ENCODE measurements at places on chromosomes 5 and 9.

DNA sequence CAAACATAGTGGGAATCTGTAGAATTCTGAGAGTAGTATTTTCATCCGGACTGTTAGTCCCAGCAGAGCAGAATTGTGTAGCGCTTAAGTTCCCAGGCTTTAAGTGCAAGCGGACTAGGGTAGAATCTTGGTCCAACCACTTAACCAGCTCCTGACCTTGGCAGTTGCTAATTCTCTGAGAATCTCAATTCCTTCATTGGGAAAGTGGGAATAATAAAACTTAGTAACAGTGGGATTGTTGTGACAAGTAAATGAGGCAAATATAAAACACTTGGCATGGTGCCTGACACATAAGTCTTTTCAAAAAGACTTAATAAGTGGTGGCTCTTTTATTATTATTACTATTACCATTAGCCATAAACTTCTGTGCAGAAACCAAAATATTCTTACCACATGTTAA is 8.4 kb upstream of the SLC1A3 start:
- no peak for DNase-seq

GRCh38 chr5:122741681-122742080 is 33.2 kb upstream of the SNX2 start:
- no peak for DNase-seq

GRCh38 chr5:36904677-36905076 is 28.1 kb downstream of the NIPBL start:
- no peak for DNase-seq

DNA sequence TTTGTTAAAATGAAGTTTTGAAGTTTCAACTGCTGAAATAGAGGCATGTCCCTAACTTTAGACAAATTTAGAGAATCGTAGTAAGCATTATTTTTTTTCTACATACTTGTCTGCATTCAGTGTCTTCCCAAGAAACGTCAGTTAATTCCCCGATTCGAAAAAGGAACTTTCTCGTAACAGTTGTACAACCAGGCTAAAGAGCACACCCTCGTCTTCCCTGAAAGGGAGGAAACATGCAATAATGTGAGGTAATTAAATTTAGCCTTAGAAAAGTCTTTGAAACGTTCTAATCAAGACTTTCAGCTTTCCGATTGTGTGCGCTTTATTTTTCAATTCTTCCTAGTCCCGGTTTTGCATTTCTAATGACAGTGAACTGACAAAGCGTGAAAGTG is 374 bp upstream of the SLC1A3 start:
- DNase-seq: no peak

DNA sequence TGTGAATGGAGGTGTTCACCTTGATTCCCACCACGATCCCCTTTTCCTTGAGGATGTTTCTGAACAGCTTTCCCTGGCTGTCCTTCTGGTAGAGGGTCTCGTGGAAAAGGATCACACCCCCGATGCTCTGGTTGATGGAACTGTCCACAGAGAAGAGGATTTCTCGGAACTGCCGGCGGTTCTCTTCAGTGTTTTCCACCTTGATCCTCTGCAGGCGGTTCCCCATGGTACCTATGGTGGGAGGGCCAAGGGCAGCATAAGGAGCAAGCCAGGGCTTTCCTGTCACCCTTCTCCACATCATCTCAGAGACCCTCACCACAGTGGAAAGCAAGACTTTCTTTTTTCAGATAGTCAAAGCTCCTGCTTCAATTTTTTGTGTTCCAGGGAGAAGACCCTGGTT is 5.8 kb downstream of the ALDOB start:
- no peak for DNase-seq

- DNase-seq: no peak
These were observed 58.0 kb downstream of the LOX start for GRCh38 chr5:122019919-122020590.

GRCh38 chr5:58317009-58317408 is 142.9 kb downstream of the PLK2 start:
- DNase-seq: no peak

DNA sequence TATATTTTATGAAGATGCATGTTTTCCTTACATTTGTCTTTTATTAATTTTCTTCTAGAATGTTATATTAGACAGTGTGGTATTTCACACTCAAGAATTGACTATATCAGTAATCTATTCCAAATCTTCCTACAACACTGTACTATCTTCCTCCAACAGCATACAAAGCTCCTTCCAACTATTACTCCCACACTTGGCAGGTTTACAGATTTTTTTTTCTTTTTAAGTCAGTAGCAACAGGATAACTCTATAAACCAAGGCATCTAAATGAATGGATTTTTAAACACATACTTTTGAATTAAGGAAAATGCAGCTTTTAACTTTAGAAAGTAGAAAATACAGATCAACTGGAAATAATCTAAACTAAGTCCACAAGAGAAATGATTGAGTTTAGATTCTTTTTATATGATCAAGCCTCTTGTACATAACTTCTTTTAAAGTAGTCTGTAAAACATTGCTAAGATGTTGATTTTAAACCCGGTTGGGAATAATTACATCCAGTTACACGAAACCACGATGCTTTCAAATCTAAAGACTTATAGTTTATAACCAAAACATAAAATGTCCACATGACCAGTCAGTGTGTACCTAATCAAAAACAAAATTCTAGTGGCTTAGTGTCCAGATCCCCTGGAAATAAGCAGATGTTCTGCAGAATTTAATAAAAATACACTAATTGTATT is 281.6 kb downstream of the ADAMTS6 start:
- DNase-seq: peak; percentile 42

DNA sequence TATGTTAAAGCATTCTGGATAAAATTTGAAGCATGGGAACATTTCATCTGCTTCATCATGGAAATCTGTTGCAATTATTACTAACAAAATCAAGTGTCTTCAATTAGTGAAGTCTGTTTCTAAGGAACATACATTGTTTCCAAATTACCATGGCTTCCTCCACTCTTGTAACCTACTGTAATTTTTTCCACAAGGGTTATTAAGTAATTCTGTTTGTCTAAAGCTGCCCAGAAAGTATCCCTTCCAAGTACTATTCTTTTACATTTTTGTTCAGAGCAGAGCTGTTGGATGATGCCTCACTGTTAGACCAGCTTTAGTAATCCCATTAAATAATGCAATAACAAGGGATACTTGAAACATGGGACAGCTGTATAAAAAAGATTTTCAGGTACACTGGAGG is 483.5 kb upstream of the CD180 start:
- no peak for DNase-seq

DNA sequence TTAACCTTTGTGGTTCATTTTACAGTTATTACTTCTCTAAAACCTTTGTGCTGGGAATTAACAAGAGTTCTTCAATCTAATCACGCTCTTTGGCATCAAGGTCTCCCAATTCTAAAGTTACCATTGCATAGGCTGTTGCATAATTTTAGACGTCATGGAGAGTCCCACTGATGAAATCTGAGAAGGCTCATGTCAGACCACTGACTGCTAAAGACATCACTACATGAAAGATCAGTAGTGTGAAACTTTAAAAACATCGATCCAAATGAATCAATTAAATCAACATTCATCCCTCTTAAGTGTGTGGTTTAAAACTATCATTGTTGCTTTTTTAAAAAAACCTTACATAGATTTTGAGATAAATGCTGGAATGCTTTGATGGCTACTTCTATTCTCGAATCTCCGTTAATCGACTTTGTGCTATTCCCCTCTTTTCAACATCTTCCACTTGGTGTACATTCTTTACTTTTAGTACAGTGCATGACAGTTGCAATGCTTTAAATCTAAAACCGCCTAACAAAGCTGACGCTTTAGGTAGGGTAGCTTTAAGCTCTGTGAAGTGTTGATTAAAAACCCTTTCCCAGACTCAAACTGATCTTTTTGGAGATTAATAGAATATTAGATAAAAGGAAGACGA is 33.6 kb downstream of the NR2F1 start:
- no peak for DNase-seq

DNA sequence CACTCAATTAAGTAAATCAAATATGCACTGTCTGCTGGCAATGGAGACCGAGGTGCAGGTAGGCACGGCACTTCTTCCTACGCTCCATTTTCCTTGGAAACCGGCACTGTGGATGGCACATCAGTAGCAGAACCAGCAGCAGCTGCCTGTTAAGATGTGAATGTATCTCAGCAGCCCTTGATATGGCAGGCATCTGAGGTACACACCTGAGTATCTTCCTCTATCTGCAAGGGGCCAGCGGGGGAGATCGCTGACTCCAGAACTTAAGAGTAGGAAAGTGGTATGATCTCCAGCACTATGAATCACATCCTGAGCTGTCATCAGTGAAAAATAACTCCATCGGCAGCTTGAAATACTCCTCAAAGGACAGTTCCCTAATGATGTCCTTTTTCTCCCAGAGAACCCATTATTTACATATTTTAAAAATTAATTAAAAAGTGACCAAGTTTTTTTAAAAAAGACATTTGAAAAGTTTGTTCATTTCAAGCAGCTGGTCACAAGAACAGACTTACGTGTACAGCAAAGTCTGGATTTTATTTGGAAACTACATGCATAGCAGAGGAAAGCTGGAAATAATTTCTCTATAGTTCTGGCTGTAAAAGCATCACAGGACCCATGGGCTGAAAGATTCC is 97.1 kb downstream of the ADAMTS12 start:
- peak; percentile 33 for DNase-seq

- DNase-seq: no peak
These were observed 1783.7 kb upstream of the CDH9 start for GRCh38 chr5:28822071-28822470.

DNA sequence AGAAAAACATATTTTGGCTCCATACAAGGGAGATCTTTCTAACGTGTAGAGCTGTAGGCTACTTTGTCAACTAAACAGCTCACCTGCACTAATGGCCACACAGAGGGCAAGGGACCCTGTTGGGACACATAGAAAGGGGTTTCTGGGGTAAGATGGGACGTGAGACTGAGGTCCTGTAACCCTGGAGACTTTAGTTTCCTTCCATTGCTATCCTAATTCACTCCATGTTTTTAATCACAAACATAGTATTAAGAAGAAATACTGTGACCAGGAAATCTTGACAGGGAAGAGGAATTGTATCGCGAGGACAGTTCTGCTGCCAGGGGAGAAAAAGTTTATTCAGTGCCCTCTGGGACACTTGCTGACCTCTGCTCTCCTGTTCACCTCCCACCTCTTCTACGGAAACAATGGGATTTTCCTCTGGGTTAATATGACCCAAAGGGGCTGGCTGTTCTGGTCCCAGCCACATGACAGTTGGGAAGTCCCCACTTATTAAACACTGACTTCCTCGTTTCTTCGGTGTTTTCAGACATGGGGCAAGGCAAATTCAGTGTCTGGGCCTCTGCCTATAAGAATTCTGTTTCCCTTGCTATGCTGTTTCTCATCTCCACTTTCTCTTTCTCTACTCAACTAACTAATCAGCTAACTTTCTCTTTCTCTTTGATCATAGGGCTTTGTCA is 106.9 kb upstream of the SEMA6A start:
- no peak for DNase-seq

DNA sequence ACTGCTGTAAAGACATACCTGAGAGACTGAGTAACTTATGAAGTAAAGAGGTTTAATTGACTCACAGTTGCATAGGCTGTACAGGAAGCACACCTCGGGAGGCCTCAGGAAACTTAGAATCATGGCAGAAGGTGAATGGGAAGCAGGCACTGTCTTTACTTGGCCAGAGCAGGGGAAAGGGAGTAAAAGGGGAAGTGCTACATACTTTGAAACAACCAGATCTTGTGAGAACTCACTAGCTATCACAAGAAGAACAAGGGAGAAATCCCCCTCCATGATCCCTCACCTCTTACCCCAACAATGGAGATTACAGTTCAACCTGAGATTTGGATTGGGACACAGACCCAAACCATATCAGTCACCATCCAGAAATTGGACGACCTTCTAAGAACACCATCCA is 1285.8 kb upstream of the CDH9 start:
- DNase-seq: no peak

- DNase-seq: no peak
These were observed 466 bp downstream of the SMC2 start for GRCh38 chr9:104094534-104095015.

DNA sequence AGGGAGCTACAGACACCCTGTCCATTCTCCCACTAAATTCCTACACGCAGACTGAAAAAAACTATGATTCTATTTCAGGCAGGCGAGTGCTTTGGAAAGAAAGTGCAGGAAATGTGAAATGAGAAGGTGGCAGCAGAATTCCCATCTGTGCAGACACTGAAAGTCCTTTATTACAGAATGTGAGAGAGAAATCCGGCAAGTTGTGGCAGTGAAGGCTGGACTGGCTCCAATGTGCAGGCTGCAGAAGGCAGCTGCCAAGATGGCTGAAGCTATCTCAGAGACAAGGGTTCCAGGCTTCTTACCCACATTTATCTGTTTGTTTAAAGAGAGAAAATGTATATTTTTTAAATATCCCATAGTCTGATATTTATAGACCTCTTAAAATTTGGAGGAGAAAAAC is 161.8 kb upstream of the VLDLR start:
- DNase-seq: no peak

DNA sequence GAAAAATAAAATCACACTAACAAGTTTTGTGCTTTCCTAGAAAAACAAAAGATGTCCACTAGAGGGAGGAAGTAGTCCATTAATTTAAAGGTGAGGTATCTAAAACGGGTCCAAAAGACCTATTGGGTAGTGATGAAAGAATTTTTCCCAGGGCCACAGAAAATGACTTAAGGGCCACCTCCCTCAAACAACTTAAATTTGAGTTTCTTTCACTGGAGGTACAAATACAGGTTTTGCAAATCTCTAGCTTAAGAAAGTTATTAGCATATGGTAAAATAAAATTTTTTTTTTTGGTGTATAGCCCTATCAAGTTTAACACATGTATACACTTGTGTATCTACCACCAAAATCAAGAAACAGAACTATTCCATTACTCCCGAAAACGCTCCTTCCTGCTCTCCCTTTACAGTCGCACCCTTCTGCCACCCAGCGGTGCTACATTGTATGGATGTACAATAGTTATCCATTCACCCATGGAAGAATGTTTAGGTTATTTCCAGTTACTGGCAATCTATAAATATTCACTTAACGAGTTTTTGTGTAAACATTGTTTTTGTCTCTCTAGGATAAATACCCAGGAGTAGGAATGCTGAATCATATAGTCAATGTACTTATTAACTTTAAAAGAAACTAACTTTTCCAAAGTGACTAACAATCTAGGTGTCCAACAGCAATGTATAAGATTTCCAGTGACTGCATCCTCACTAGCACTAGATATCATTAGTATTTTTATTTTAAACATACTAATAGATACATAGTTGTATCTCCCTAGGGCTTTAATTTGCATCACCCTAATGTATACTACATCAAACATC is 21.9 kb downstream of the DEPDC1B start:
- no peak for DNase-seq

- DNase-seq: no peak
These were observed 124.5 kb downstream of the BARX1 start for GRCh38 chr9:93830606-93831005.
